ENCODE measurements at places on chromosomes 6 and 20.

DNA sequence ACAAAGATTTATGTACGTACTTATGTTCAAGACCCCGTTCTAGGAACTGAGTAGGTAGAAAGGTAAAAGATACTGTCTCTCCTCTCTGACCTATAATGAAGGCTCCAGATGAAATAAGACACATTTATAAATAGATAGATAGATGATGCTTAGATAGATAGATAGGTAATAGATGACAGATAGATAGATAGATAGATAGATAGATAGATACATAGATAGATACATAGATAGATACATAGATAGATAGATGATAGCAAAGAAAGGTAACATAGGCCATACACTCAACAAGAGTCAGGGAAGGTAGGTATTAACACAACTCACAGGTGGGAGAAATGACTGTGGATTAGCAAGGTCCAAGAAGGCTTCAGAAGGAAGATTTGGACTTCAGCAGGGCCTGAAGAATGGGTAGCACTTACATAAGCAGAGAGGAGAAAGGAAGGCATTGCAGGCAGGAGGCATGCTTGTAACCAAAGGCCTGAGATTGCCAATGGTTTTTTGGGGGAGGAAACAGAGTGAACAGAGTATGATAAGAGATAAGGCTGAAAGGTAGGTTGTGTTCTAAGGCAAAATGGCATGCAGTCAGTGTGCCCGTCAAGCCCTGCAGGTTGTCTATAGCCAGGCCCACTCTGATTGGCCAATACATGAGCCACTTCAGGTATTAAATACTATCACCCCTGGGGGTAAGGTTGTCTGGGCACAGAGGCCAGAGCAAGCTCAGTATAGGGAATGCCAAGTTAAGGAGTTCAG is 7.7 kb upstream of the MYB start:
- no peak for DNase-seq

- DNase-seq: no peak
Measured at GRCh38 chr20:20525756-20526155, 157.9 kb downstream of the INSM1 start.

GRCh38 chr6:107666084-107666980 is 157.8 kb downstream of the SCML4 start:
- DNase-seq: no peak

DNA sequence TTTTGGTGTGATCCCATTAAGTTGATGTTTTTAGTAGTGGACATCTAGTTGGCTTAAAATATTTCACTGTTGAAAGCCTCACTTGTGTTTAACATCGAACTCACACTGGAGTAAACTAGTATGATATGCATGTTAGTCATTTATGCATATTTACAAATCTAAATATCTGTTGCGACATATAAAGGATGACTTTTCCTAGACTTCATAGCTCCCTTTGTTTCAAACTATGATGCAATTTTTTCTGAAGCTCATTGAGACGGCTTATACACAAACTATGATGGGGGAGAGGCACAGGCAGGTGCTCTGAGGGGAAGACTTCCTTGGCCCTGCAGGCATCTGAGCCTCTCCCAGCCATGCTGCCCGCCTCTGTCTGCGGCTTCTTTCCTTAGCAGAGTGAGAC is 11.8 kb upstream of the FOXC1 start:
- DNase-seq: no peak

GRCh38 chr20:45355209-45356084 is 7.2 kb upstream of the SDC4 start:
- DNase-seq: peak; percentile 64

GRCh38 chr20:44448753-44449546 is 26.7 kb upstream of the TTPAL start:
- no peak for DNase-seq

DNA sequence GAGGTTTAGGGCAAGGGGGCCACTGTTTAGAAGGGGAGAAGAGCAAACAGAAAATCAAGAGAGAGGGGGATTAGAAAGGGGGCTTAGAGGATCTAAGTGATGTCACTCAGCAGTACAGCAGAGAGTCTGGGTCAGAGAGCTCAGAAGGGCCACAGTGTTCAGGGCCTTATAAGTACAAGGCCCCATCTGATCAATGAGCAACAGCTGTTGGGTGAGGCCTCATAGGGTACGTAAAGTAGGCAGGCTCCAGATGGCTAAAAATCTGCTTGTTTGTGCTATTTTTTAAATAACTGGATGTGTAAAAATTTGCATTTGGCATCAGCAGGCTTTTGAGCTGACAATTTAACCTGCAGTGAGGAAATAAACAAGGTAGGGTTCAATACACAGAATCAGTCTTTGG is 149.8 kb downstream of the SH3BGRL2 start:
- DNase-seq: no peak

GRCh38 chr20:62087227-62087626 is 21.5 kb upstream of the TAF4 start:
- no peak for DNase-seq

DNA sequence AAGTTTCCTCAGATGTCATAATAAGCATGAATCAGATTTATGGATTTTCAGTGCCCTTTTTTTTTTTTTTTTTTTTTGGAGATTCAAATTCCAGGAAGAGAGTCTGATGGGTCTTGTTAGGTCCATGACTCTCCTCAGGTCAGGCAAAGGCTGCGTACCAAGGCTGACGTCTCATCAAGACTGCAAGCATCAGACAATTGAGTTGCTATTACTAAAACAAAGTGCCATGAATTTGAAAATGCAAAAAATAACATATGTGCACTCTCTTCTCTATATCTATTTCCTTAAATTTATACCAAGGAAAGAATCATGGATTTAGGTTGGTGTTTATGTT is 134.7 kb downstream of the FAM83B start:
- DNase-seq: no peak

DNA sequence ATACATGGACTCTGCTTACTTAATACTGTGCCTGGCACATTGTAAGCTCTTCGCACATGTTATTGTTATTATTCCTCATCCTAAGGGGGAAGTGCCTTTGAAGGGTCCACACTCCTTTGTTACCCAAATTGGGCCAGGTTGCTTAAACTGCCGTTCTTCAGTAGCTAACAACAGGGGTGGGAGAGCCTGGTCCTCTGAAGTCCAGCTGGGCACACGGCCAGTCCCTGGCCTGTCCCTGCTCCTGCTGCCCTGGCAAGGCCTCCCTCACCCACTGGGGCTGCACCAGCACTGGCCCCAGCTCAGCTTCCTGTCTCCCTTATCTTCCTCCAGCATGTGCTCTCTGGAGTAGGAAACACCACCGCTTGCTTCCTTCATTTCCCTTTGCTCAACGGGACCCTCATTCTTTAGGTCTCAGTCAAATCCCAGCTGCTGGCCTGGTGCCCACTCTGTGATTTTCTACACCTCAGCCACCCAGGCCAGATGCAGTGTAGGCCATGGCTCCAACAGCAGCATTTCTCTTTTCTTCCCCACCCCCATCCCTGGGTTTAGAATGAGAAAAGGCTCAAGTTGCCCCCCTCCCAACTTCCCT is 5.5 kb upstream of the PROCR start:
- DNase-seq: no peak

DNA sequence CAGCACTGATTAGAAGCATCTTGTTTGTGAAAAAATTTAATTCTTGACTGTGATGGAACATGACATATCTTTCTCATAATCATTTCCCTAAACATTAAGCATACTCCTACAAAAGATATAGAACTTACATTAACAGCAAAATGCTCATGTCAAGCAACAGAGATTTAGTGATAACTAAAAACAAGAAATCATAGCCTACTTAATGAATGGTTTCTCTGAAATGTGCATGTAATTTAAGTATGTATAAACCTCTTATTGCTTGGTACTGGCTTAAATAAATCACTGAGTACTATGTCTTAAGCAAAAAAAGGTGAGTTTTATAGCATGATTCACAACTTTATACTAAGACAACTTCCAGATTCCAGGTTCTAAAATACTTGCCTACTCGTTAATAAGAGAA is 9.3 kb downstream of the ROMO1 start:
- DNase-seq: no peak

DNA sequence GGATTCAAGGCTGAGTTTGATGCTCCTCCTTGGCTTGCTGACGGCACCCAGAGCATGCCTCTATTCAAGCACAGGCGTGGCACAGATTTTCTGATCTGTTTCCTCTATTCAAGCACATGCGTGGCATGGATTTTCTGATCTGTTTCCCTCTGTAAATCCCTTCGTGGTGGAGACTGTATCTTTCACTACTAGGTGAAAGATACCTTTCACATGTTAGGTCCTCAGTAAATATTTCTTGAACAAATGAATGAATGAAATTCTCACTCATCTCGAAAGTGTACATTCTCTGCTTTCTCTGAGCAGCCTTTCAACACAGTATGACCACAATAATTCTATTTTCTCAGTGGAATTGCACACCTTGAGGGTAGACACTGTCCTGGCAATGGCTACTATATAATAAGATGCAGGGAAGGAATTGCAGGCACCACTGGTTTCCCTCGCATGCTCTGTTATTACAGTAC is 72.6 kb upstream of the F13A1 start:
- no peak for DNase-seq

DNA sequence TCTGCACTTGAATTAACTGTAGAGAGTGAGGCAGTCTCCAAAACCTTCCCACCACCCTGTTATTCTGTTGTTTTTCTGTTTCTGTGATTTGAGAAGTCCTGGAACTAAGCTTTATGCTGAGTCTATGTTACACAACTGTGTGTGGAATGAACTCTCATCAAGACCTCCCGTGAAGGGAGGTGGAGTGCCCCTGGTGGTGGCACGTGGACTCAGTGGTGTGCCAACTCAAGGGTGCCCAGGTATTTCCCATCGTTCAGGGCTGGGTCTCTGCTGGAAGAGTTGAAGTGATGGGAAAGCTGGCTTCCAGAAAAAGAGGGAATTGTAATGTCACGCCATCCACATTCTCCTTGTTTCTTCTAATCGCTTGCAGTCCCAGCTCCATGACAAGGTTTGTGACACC is 374.2 kb downstream of the SMOC2 start:
- no peak for DNase-seq

GRCh38 chr6:38589367-38589720 is 50.4 kb downstream of the BTBD9 start:
- no peak for DNase-seq

GRCh38 chr20:7375905-7376304 is 564.4 kb downstream of the HAO1 start:
- DNase-seq: no peak

- DNase-seq: no peak
Measured at GRCh38 chr6:119170447-119171087, 92.1 kb upstream of the FAM184A start.

DNA sequence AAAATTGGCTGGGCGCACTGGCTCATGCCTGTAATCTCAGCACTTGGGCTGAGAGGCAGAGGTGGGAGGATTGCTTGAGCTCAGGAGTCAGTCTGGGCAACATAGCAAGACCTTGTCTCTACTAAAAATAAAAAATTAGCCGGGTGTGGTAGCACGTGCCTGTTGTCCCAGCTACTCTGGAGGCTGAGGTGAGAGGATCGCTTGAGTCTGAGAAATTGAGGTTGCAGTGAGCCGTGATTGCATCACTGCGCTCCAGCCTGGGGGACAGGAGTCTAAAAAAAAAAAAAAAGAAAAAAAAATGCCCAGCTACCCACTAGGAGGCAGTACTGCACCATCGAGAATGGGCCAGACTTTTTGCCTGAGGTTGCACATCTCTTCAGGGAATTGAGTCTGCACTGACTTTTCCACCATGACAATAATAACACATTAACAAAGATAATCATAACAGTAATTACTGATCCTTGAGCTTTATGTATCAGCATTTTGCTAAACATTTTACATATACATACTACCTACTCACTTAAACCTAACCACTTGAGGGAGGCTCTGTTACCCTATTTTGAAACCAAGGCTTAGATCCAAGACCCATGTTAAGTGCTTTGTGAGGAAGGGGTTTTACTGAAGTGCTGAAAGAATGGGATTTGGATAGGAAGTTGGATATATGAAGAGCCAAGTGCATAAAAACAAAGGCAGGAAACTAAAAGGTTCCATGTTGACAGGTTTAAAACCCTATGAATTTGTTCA is 21.0 kb downstream of the SRSF3 start:
- peak; percentile 28 for DNase-seq

DNA sequence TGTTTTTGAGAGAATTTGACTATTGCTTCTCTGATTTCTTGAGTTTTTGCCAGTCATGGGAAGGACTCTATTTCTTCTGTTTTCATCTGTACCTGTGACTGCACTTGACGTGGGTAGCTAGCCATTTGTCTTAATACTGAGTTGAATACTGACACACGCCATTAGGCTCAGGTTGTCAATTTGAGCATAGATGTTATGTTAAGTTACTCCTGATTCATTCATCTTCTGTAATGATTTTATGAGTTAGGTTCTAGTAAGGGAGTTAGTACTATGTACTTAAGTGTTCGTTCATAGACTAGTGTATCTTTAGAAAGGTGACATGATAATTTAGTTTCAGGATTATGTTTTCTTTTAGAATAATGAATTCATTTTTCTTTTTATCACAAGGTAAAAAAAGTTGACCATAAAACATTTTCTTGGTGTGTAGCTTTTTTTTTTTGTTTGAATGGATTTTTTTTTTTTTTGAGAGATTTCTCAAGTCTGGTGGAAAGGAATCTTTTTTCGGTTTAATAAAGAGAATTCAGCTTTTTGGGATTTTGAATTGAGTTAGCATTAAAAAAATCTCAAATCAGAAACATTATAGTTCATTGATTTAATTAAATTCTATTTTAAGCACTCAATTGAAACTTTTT is 1.7 kb downstream of the AFDN start:
- DNase-seq: no peak

DNA sequence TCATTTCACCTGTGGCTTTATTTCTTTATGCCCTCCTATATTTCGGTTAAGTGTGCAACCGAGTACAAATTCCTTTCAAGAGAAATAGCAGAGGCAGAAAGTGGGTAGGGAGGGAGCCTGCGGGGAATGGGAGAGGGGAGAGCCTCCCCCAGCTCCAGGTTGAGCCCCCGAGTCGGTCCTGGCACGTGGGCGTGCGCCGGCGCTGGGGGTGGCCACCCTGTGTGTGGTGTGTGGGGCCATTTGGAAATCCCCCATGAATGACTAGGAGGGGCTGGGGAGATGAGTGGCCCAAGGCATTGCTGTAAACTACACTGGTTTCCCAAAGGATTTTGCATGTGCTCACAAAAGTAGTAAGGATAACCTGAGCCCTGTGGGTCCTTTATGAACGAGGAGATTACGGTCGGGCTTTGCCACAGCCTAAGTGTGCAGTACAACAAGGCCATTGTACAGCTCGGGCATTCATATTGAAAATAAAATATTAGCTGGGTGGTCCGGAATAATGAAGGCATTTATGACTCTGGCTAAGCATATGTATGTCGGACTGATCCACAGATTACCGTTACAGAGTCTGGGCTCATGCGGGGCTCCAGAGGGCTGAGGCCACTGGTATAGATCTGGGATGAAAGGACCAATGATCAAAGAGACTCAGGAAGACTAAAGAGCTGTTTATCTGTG is 84.5 kb upstream of the RALGAPA2 start:
- DNase-seq: no peak

- no peak for DNase-seq
Measured at GRCh38 chr20:54355631-54356280, 119.6 kb upstream of the DOK5 start.
